ENCODE measurements at places on chromosomes 1 and 21.

- no peak for DNase-seq
Measured at GRCh38 chr1:206864939-206865671, at the start of gene IL20. Gene IL20 (plus strand): TSS chr1:206865623. CDS start chr1:206865853, 230 bp downstream.

DNA sequence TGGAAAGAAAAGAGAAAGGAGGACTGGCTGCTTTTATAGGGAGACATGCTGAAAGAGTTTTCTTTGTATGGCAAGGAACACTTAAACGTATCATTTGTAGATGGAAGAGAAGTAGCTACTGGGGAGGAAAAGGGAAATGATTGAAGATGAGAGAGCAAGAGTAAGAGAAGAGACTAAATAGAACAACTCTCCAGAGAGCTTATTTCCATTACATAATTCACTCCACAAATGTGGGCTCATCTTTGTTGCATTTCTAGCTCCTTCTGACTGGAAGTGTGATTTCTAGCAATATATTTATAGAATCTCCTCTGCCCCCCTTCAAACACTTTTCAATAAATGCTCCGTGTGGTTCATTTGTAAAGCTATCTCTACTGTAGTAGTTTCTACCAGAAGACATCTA lies 71.0 kb downstream of the ST6GALNAC5 start:
- DNase-seq: no peak

DNA sequence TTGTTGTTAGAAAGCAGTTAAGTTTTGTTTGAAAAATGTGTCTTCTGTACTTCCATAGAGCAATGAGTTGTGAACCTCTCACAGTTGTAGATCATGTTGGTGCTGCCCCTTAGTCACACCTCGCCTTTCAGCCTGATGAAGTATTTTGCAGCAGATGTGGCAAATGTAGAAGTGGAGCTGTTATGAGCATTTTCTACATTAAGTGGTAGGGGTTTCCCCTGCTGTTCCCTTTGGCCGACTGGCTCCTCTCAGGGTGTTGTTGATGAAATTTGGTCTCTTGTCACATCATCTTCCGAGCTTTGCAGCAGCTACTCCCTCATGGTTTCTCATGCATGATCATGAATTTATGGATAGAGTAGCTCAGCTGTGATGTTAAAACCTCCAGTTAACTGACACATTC lies 33.6 kb upstream of the DENND1B start:
- no peak for DNase-seq

DNA sequence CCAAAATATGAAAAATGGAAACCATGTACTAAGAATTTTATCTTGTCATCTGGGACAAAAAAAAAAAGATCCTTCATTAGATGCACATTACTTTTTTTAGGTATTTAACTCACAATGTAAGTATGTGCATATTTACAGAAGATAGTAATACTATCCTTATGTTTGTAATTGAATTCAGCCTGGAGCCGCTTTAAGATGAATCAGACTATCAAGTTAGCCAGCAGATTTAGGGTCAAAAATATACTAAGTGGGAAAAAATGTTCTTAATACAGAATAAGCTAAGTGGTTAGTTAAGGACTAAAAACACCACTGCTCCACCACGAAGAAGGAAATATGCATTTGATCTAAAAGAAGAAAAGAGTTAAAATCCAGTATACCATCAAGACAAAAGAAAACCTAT lies 49.1 kb downstream of the DSCAM start:
- DNase-seq: no peak

DNA sequence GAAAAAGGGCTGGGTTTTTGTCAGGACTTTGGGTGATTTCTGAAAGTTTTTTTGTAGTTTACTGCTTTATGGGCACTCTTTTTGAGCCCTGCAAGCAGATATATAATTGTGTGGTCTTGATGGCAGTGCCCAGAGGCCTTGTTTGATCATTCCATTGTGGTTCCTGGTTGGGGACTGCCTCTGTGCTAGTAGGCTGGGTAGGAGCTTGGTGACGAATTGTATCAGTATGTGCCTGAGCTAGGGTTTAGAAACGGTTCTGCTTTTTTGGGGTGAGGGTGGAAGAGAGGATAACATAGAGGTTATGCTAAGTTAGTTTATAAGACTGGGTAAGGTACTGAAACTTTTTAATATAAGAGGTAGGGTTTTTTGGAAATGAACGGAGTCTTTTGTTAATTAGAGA lies 139.7 kb upstream of the ETV3 start:
- DNase-seq: no peak
